Right lung (tissue), 10 donors: ENCODE measurements at places on chromosomes 5 and 9. TPM values are rescaled to one million over a fixed set of nuclear protein-coding genes. Genes with fewer than 3 reads are reported as not detected.

The DDX4 gene
- polyA plus RNA-seq: not detected

The PCDHB6 gene
- 3.0 TPM for polyA plus RNA-seq

The ARHGEF28 gene
- polyA plus RNA-seq: 11.8 TPM

DNA sequence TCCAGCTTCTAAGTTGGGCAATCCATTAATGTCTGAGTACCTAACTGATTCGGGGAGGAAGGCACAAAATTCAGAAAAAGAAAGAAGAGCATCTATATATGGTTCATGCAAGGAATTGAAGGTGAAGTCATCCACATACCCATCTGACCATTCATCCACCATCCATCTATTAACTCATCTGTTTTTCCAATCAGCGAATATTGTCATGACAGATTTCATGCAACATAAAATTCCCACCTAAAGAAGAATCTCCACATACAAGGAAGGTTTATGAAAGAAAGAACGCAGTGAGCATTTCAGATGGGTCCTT is 164.7 kb downstream of the GRIA1 start:
- DNase-seq: no peak

DNA sequence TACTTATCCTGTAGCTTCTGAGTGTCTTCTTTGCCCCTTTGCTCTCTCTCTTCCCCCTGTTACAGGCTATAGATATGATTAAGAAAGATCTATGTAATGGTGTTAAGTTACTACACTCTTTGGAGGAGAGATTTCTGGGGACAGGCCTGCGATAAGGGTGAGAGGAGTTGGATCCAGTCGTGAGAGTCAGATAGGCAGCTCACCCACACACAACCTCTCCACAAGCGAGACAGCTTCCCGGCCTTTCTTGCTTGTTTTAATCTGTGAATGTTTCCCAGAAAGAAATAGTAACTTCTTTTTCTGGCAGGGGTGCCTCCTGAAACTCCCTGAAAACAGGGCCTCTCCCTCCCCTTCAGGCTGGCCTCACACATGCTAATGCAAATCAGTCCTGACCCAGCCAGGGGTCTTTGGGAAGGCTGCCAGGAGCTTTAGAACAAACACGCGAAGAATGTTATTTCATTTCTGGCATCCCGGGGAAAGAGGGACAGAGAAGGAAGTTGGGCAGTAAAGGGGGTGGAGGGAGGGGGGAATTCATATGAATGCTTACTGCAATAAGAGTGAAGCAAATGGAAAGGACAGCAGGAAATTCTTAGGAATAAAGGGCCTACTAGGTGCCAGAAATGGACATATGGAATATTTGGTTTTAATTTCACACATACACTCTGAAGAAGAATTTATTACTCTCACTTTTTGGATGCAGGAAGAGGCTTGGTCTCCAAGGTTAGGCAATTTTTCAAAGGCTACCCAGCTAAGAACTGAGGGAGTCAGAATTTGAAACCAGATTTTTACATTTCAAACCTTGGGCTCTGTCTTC is 215.8 kb upstream of the TRIM32 start:
- peak; percentile 91 for DNase-seq

DNA sequence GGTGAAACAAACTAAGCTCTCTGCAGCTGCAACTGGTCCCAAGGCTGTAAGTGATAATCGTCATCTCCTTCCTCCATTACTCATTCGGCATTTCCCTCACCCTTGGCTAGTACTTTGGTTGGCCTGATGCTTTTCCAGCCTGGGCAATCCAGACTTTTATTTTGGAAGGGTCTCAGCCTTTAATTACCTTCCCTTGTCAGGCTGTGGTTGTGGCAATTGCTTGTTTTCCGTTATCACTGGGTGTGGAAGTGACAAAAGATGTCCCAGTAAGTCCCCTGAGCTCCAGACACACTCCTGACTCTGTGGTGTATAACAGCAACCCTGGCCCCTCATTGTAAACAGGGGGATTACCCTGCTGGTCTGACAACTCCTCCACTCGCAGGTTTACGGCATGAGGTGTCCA is 6.3 kb upstream of the FAF2 start:
- no peak for DNase-seq

DNA sequence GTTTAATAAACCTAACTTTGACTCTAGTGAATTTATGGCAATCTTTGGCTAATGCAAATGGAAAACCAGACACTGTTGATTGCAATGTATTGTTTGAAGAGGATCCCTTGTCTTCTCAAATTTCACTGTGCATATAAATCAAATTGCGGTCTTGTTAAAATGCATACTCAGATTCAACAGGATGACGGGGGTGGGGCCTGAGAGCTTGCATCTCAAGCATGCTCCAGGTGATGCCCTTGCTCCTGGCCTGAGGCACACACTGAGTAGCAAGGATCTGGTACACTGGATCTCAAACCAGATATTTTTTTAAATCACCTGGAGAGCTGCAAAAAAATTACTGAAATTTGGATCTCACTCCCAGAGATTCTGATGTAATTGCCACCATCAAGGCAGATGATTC is 463.7 kb downstream of the DNAH5 start:
- DNase-seq: no peak

DNA sequence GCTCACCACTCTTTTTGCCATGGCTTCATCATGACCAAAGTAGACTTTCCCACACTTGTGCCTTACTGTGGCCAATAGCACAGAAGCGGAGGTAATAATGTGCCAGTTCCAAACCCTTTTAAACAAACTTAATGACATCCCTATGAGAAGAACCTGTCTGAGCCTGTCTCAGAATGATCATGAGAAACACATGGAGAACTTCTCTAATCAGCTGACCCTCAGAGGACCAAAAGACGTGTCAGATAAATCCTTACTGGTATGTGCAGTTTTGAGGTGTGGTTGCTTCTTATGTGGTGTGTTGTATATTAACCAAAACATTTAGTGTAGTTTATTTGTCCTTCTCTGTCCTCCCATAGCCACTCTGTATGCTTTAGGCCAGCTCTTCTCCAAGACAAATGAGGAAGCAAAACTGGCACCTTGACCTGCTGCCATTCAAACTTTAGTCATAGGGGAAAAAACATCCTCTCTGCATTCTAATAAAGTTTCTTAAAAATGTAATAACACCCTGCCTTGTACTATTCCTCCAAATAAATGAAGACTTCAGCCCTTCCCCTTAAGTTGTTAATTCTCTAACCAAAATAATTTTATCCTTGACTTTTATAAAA is 168.9 kb downstream of the MUSK start:
- DNase-seq: no peak

- DNase-seq: no peak
These were observed 63.8 kb upstream of the ANKH start for GRCh38 chr5:14935341-14935740.

GRCh38 chr9:120740132-120740531 is 25.9 kb upstream of the MEGF9 start:
- no peak for DNase-seq

DNA sequence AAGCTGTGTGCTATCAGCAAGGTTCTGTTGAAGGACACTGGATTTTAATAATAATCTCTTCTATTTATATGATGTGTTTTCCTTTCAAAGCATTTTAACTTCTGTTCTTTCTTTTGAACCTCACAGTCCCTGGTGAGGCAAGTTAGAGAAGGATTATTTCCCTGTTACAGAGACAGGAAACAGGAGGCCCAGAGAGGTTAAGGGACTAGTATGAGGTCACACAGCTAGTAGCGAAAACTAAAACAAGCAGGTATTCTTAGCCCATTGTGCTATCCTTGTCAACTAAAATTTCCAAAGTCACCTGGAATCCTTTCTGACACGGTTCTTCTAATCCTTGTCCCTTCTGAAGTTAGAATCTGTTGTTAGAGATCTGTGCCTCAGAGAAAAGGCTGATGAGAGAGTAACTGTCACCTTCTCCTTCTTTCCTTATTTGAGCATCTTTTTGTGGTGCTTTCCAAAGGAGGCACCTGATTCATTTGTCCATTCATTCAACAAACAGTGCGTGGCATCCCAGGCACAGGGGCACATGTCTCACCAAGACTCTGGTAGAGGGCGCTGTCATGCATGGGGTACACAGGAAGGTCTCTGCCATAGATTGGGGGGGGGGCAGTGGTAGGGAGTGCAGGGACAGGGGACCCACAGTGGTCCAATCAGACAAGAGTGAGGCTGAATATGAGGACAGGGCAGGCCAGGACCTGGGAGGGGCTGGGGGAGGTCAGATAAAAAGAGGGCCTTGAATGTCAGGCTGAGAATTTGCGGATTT is 61.5 kb downstream of the CRB2 start:
- no peak for DNase-seq

DNA sequence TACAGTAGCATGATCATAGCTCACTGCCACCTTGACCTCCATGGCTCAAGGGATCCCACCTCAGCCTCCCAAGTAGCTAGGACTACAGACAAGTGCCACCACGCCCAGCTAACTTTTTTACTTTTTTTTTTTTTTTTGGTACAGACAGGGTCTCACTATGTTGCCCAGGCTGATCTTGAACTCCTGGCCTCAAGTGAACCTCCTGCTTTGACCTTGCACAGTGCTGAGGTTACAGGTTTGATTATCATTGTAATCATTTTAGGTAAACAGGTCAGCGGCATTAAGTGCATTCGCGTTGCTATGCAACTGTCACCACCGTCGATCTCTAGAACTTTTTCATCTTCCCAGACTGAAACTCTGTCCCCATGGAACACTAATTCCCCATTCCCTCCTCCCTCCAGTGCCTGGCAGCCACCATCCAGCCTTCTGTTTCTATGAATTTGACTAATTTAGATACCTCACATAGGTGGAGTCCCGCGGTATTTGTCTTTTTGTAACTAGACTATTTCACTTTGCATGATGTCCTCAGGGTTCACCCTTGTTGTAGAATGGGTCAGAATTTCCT is 5.8 kb upstream of the CARD19 start:
- no peak for DNase-seq

- no peak for DNase-seq
These were observed 14.7 kb downstream of the TNFAIP8 start for GRCh38 chr5:119370486-119370885.

DNA sequence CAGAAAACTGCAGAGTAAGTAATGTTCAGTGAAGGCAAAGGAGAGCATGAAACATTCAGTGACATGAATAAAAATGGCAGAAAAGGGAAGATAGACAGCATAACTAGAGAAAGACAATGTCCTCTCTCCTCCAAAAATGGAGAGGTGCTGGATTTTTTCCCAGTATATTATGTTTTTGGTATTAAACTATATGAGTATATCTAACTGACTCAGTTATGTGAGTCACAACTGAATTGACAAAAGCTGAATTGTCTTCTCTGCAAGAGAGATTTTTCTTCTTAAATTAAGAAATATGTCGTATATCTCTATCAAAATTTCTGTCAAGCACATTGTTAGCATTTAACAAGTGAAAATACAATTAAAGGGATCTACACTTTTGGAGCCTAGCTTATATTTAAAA is 375.1 kb downstream of the CHSY3 start:
- DNase-seq: no peak

GRCh38 chr5:66958980-66959641 is 237.5 kb downstream of the CD180 start:
- peak; percentile 50 for DNase-seq

GRCh38 chr9:108537756-108538155 is 318.0 kb downstream of the ACTL7B start:
- DNase-seq: no peak

- DNase-seq: no peak
These were observed 576.4 kb upstream of the SGCD start for GRCh38 chr5:155750571-155750970.

DNA sequence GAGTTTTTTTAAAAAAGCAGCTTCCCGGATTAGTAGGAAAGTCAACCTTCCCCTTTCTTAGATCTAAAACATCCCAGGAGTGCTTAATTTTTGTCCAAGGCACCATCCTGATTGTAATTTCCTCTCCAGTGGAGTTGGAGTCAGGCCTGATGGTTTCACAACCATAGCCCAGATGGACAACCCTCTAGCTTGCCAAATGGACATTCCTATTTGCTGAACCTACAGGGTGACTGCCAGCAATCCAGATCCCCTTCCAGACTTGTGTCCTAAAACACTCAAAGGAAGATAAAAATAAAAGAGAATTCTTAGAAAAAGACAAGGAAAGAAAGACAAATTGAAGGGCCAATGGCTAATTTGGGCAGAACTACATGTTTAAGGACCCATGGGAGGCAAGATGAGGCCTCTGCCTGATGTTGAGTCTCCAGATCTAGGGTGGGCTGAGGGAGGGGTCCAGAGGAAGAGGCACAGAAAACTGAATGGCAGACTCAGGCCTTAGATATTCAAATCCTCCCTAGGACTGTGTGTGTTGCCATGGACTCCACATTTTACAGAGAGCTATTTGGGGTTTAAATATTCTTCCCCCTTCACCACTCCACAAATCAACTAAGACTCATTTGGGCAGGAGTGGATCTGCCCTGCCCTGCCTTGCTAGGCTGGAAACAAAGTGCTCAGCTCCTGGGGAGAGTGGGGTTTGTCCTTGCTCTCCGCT is 38.5 kb upstream of the SLC44A1 start:
- peak; percentile 85 for DNase-seq

DNA sequence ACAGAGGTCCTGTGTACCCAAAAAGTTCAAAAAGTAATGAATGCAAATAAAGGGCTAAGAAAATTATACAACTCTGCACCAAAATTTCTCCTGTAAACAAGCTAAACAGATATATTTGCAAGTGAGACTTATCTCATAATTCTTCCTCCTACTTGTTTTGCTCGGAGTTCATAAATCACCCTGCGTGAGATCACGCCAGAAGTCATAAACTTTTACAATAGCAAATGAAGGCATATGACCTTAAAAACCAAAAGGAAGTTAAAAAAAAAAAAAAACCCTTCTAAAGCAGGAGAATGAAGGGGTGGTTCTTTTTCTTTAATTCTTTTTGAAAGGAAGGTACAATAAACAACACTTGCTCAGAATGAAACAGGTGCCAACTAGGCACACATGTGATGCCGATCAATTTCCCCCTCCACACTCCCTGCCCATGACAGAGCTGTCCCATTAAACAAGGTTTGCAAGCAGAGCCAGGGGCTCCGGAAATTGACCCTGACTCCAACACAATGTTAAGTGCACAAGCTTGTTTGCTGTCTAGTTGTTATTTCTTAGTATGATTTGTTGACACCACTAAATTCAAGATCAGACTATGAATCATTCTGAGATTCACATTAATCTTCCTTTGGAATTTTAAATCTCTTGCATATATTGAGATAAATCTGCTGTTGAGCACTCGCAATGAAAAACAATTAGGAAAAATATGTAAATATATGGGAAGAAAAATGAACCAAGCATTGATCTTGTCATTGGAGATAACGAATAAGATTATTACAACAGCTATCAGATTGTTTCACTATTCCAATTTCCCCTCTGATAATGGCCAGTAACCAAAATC is 46.3 kb downstream of the DROSHA start:
- DNase-seq: no peak
